ENCODE measurements at places on chromosomes 7 and 10.

GRCh38 chr10:76640806-76641205 is 996.8 kb downstream of the KCNMA1 start:
- no peak for DNase-seq

- no peak for DNase-seq
Measured at GRCh38 chr7:41730161-41730560, 27.3 kb upstream of the INHBA start.

DNA sequence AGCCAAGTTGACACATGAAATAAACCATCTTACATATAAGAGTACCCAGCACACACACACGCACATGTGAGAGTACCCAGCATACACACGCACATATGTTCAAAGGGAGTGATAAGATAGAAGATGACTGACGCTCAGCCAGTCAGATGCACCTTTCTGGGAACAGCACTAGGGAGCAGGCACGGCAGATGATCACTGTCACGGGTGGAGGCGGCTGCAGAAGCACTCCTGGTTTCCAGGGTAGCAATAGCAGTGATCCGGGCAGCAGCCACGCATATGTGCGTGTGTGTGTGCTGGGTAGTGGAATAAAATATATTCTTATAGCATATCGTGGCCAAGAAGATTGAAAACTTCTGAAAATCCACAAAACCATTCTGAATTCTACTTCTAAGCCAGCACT is 85.8 kb upstream of the NAMPT start:
- no peak for DNase-seq

DNA sequence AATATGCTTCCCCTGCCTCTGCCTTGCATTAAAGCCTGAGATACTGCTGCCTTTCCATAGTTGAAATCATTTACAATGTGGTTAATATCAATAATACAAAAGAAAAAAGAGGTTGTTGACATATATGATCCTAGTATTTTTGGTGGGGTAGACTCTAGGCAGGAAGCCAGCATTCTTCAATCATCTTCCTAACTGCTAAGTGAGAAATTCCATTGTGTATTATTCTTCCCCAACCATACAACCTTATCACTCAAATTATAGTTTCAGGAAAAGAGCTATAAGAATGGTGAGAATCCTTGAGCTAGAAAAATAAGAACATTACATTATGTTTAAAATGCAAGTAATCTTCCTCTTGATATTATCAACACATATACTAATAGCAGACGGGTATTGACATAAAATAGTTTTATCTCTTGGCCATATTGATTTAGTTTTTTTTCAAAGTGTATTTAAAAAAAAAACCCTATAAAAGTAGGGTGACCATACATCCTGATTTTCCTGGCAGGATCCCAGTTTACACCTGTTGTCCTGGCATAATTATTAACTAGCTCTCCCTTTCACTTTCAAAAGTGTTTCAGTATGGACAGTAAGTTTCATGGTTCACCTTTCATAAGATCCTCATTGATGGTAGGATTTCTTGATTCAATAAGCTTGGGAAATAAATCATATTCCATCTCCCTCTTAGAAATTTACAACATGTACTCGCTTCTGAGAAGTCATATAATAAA is 33.4 kb upstream of the WASL start:
- no peak for DNase-seq

DNA sequence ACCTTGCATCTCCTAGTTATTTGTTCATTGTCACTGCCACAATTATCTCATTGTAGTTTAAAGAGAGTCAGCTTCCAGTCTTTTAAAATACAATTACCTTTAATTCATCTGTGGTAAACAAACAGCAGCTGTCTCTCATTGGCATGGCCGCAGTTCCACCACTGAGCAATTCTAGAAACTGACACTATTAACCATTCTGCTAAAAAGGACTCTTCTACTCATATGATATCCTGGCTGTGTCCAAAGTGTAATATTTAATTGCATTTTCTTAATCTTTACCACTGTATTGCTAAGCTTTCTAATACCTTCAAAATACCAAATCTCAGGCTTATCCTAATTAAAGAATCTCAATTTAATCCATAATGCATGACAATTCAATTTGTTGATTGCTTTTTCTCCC is 639.0 kb downstream of the AUTS2 start:
- DNase-seq, result no peak

All from activated T-cell treated with anti-CD3 and anti-CD28 coated beads for 24 hours (primary cell).